NB4 (cell line): ENCODE measurements at places on chromosomes 7 and 10.
A peak's percentile ranks its signal among the peaks of the same experiment; 100 is the strongest.

- DNase-seq: no peak
These were observed 5.1 kb upstream of the ZC3HAV1 start for GRCh38 chr7:139114585-139114984.

DNA sequence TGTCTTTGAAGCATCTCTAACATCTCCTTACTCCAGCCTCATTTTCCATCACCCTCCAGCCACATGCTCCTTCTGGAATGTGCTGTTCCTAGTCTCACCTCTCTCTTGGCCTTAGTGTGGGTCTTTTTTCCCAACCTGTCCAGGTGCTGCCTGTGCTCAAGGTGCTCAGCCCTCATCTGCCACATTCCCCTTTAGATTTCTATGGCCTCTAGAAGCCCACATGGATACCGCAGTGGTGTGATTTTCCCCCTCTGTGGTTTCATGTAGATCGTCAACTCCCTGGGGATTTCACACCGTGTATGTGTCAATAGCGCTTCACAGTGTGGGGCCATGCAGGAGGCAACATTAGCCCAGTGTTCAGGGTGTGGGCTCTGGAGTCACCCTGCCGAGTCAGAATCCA, 32.5 kb downstream of the BMPER start:
- DNase-seq: peak; percentile 36

- DNase-seq: no peak
These were observed 46.0 kb downstream of the PRKAR2B start for GRCh38 chr7:107090457-107090856.

DNA sequence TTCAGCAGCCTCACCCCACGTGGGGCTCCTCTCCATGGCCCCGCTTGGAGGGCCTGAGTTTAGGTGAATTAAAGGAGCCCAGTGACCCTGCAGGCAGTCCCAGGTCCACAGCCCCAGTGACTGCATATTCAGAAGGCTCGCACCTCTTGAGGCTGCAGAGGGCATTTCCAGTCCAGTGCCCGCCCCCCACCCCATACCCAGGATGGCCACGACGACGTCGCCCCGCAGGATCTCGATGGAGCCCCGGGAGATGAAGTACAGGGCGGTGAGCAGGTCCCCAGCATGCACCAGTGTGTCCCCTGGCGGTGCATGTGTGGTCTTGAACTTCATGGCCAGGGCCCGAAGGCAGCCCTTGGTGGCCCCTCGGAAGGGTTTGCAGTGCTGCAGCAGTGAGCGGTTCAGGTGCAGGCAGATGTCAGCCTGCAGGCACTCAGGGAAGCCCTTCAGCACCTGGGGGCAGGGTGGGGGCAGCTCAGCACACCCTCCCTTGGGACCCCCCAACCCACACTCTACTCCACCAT, 28.1 kb downstream of the KCNH2 start:
- DNase-seq: no peak

- DNase-seq: no peak
These were observed 77.1 kb upstream of the UNC5B start for GRCh38 chr10:71135236-71135635.

DNA sequence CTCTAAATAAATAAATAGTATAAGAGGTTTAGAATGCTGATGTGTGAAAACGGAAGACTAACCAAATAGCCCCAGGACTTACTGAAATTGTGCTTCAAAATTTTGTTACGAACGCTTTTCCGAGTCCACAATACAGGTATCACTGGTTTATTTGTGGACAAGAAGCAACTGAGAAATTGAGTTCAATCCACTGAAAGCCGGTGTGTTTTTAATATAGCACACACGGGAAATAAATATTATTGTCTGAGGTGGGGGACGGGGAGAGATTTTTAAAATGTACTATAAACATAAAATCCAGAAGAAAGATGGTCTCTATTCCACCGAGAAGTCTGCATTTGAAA, 598 bp downstream of the SLC16A12 start:
- DNase-seq: no peak

DNA sequence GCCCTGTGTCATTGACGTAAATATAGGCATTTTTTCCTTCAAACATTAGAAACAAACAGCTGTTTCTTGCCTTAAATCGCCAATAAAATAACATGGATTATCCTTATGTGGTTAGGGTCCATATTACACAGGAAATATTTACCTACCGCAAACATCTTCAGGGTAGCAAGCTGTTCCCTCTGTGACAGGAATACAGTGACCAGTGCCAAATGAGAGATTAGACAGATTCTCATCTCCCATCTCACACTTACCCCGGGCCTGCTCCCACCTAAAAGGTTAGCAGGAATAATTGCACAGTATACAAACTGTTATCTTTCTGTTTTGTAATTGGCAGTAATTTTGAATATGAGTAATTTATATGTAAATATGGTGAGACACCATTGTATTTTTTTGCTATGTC, 16.5 kb downstream of the MKI67 start:
- DNase-seq: no peak

DNA sequence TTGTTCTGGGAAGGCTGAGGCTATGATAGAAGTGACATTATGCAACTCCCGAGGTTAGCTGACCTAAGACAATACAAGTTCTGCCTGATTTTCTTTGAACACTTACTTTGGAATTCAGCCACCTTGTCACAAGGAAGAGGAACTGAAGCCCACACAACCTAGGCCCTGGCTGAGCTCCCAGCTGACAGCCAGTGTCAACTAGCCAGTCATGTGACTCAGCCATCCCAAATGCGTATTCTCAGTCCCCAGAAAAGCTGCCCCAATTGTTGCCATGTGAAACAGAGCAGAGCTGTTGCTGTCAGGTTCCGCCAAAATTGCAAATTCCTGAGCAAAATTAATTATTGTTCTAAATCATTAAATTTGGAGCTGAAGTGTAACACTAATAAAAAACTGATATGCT, 1010.0 kb downstream of the XPNPEP1 start:
- DNase-seq: no peak

- DNase-seq: no peak
These were observed 19.5 kb downstream of the HDAC9 start for GRCh38 chr7:18515067-18515466.

GRCh38 chr7:116483271-116483942, 16.1 kb upstream of the CAV2 start:
- DNase-seq: no peak

GRCh38 chr10:19412531-19412930, 363.9 kb downstream of the MALRD1 start:
- DNase-seq: peak; percentile 10

- DNase-seq: peak; percentile 43
These were observed 81.8 kb downstream of the NT5C2 start for GRCh38 chr10:103111031-103111917.

DNA sequence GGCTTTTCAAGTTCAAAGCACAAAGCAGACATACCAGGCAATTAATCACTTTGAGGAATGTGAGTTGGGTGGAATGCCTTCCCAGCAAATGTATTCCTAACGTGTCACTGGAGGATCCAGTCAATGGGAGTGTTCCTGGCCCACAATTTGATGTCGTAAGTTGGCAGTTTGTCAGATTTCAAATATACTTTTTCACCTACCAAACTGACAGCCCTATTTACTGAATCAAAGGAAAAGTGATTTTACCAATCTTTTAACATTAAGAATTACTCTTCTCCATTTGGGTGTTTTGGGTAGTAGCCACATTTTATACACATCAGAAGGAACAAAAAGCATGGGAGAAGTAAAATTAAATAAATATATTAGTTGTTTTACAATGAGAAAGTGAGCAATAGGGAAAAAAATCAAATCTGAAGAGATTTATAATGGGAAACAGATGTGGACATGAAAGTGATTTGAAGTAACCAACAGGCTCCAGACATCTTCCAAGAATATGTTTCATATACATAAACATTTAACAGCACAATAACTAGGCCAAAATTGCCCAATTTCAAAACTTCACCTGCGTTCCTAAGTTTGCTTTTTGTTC, 222.9 kb downstream of the MTERF1 start:
- DNase-seq: no peak

DNA sequence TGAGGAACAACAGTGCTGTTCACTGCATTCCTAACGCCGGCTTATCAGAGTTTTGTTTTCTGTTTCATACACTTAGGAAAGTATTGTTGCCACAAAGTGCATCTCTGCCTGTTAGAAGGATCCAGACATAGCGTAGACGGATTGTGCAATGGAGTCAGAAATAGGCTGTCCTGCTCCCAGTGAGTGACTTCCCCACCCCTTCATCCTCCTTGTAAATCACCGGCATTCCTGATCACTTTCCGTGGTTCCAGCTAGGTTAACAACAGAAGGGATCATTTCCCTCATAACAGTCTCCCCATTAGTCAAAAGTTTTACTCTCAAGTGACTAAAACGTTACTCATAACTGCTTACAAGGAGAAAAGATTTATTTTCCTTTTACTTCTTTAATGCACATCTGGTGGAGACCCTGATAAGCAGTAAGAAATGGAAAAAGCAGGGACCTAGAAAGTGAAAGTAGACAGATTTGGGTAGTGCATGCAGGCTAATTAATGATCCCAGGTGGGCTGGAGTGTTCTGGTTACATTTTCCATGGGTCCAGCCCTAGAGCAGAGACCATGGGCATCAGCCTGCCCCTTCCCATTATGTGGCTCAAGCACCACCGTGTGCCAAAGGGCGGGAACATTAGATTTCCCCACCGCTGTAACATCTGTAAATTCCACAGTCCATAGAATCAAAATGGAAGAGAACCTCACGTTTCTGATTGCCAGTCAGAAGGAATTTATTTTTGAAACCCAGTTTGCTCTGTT, 395.1 kb upstream of the GALNT17 start:
- DNase-seq: no peak

DNA sequence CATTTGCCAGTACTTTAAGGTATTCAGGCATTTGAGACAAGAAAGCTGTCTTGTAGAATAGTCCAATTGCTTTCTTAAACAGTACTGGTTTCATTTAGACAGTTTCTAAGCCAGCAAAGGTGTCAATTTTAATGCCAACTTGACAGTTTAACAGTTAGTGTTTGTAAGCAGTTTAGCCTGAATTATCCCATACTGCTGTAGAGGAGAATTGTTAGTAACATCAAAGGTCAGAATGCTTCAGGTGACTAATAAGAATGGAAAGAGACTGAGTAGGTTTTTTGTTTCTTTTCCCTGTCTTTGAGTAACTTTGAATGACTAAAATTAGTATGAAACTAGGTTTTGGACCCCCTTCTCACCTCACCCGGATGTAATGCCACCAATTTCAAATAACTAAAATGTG, 29.5 kb upstream of the VDAC2 start:
- DNase-seq: no peak

DNA sequence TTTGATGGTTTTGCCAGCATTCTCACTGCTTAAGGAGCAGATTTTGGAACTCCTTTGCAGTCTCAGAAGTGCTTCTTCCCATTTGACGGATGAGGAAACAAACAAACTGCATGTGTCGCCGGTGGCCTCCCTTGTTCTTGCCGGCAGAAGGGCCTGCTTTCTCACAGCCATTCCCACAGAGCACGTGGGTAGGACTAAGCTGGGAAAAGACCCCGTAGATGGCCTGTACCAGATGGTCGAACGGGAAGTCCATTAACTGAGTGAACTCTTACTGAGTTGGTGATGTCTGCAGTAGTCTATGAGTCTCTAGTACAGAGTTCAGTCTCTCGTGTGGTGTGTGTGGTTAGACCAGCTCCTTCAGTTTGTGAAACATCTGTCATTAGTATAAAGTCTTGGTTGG, 131.9 kb downstream of the TRRAP start:
- DNase-seq: no peak

DNA sequence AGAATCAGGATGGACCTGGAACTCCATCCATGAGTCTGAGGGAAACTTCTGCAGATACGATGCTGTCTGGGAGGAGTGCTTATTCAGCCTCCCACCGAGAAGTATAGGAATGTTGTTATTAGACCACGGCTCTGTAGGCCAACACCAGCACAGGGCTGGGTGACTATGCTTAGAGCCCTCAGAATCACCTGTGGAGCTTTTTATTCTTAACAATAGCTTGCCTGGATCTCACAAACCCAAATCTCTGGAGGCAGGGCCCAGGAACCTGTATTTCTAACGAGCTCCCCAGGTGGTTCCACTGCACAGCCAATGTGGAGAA, 55.6 kb upstream of the ARID5B start:
- DNase-seq: no peak

DNA sequence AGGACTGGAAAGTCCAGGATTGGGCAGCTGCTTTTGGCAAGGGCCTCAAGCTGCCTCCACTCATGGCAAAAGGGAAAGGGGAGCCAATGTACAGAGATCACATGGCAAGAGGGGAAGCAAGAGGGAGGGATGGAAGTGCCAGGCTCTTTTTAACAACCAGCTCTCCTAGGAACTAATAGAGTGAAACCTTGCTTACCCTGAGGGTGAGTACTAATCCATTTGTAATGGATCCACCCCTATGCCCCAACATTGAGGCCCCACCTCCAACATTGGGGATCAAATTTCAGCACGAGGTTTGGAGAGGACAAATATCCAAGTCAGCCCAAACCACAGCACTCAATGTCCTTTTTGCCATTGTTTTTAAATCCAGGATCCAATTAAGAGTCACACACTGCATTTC, 12.5 kb downstream of the HABP2 start:
- DNase-seq: no peak

DNA sequence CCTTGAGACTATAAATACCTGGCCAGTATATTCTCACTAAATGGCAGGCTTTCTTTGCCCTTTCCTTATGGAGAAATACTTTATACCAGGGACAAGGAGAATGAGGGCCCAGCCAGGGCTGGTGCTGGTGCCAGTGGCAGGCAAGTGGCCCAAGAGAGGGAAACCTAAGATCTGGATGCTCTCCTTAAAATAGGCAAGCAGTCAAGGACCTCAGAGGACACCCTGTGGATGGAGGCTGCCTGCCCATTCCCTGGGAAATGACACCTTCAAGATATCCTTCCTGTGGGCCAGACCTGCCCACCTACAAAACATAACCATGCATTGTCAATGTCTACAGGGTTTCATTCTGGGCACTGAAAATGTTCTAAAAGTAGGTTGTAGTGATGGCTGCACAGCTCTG, 29.1 kb downstream of the POLR3A start:
- DNase-seq: no peak
